ENCODE measurements at places on chromosomes 4 and X.

GRCh38 chrX:136112286-136112685, 35.0 kb upstream of the FHL1 start:
- DNase-seq = no peak

DNA sequence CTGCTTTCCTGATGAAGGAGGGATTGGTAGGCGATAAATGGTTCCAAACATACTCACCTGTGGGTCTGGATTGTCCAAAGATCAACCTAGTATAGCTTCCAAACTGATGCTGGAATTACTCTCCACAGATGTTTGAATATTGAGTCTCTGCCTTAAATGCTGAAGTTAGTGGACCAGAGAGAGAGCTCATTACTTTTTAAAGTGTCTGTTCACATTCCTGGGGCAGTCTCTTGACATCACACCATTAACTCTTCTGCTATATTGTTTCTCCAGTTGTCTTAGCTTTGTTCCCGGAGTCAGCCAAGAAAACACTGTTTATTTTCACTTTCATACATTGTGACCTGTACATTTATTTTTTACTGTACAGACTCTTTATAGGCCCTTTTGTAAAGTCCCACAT, 35.4 kb downstream of the ARHGEF38 start:
- no peak for DNase-seq

GRCh38 chrX:40755291-40756249, 20.2 kb upstream of the MED14 start:
- DNase-seq = no peak

- no peak for DNase-seq
These were observed 43.2 kb downstream of the PGRMC2 start for GRCh38 chr4:128244379-128244778.

DNA sequence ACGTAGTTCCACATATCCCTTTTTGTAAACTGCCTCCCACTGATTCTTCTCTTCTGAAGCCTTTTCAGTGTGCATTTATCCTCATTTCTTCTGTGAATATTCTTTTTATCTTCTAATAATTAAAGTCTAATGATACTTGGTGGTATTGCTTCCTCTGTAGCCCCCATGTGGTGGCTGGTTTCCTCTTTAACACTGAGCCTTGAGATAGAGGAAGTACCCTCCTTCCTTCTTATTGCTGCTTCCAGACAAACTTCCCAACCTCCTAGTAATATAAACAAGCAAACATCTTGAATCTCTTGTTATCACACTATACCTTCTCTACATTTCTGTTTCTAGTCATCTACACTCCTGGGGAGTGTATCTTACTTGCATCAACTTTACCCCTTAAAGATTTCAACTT, 310.5 kb upstream of the GIMD1 start:
- DNase-seq = no peak

Data from smooth muscle cell of the brain vasculature (primary cell).